A549 treated with AZD2906 at 1 μM for 4 hours (cell line): ENCODE measurements at places on chromosomes 6 and 20. TPM values are rescaled to one million over a fixed set of nuclear protein-coding genes. Genes with fewer than 3 reads are reported as not detected.

The PMEPA1 gene
- 149 to 316 TPM (median 292 TPM) in 5 replicates for total RNA-seq

The GCNT2 gene
- total RNA-seq, result 3.7 to 6.7 TPM (median 4.1 TPM) in 5 replicates

The TGM3 gene
- total RNA-seq, result 0.05 to 0.07 TPM (median 0.07 TPM) in 3 of 5 replicates, not detected in the others

The C20orf141 gene
- 0.23 to 0.49 TPM (median 0.31 TPM) in 4 of 5 replicates, not detected in the other for total RNA-seq

The TFAP2A gene
- total RNA-seq, result 6.3 to 11.4 TPM (median 8.4 TPM) in 5 replicates

The ARHGAP18 gene
- total RNA-seq, result 4.3 to 6.6 TPM (median 4.9 TPM) in 5 replicates

The FKBP1C gene
- 2.0 to 2.3 TPM (median 2.1 TPM) in 5 replicates for total RNA-seq
